HAP-1 (cell line): ENCODE measurements at places on chromosomes 4 and X.

- no peak for DNase-seq
Measured at GRCh38 chr4:45467157-45467556, 656.7 kb downstream of the GABRG1 start.

GRCh38 chrX:145832796-145833195 lies 15.2 kb downstream of the SLITRK2 start:
- DNase-seq, result no peak

DNA sequence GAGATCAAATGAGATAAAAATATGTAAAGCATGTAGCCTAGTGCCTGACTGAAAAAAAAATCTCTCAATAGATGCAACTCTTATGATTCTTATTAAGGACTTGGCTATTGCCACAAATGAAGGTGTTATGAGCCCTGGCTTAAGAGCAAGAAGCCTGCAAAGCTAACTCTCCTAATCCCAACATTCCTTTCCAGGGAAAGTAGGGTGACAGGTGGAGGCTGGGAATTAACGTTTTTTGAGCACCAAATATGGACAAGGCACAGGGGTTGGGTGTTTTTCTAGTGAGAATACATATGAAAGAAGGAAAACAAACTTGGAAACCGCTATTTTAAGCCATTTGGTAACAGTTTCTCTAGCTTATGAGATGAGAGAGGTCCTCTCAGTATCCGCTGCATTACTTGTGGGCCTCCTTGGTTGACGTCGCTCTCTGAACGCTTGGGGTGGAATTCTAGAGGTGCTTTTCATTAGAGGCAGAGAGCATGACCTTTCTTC lies 2.4 kb downstream of the RHOH start:
- peak; percentile 36 for DNase-seq

GRCh38 chrX:81263059-81263458 lies 61.2 kb downstream of the SH3BGRL start:
- peak; percentile 26 for DNase-seq

- DNase-seq, result no peak
Measured at GRCh38 chr4:52994567-52994966, 132.4 kb downstream of the RASL11B start.

DNA sequence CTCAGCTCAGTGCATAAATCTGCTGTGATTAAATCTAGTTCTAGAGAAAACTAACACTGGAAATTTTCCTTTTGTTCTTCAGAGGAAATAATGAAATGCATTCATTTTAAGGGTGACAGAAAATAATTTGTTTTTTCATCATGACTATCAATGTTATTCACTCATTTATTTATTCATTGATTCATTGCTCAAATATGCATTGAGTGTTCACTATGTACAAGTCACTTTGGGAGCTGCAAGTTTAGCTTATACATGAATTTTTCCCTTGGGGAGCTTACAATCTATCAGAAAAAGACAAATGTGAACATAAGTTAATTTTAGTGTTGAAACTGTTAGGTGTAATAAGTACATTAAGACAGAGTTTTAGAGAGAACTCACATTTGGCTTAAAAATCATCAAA lies 897.8 kb downstream of the CENPC start:
- DNase-seq, result no peak

GRCh38 chrX:145552643-145553042 lies 265.0 kb upstream of the SLITRK2 start:
- no peak for DNase-seq

DNA sequence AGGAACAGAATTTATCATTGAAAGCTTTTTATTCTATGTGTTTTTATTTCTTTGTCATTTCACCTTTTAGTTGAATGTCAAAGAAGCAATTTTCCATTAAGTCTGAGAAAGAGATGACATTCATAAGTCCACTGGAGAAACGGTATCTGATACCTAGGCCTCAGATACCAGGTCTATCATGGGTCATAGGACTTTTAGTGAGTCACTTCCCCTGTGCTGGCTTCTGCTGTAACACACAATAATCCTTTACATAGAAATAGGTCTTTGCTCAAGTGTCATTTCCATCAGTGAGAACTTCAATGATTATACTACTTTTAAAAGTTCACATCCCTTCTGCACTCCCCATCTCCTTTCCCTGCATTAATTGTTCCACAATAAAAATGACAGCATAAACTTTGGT lies 125.5 kb upstream of the ARMCX2 start:
- no peak for DNase-seq

- DNase-seq, result no peak
Measured at GRCh38 chr4:85697854-85698253, 222.9 kb downstream of the ARHGAP24 start.

- no peak for DNase-seq
Measured at GRCh38 chr4:16118090-16118489, 34.3 kb upstream of the PROM1 start.

- no peak for DNase-seq
Measured at GRCh38 chr4:78166622-78167021, 109.5 kb downstream of the FRAS1 start.

GRCh38 chr4:43089730-43090129 lies 197.2 kb downstream of the GRXCR1 start:
- no peak for DNase-seq

GRCh38 chr4:35102066-35102465 lies 1142.2 kb downstream of the ARAP2 start:
- no peak for DNase-seq

- DNase-seq, result no peak
Measured at GRCh38 chrX:50497114-50497513, 26.5 kb upstream of the DGKK start.

DNA sequence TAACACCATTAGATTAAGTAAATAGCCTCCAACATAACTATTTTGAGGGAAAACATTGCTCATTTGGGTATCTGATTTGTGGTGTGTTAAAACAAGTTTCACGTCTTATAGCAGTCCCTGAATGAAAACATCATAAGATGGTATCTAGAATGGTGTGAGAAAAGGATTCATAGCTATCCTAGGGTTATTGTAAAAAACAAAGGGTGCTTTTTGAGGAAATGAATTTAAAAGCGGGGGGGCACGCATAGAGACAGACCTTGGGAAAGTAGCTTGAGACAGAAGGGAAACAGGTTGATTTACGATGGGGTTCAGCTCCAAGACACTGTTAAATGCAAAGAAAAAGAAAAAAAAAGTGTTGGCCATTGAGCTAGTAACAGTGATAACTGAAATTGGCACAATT lies 768 bp upstream of the CXCL10 start:
- DNase-seq, result no peak

- no peak for DNase-seq
Measured at GRCh38 chr4:8503801-8504200, 63.2 kb downstream of the TRMT44 start.

DNA sequence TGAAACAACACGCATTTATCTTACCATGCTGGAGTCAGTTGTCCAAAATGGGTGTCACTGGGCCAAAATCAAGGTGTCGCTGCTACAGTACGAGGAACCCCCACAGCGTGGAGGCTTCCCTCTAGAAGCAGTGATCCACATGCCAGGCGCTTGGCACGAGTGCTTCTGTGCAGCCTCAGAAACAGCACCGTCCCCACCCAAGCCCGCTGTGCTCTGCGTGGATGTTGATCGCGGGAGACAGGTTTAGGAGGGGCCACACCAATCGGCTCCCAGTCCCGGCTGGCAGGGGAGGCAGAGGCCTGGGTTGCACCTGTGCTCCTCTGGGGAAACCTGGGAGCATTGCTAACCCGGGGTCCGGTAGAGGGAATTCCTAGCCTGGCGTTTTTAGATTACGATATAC lies 165.5 kb upstream of the PSAPL1 start:
- DNase-seq, result no peak

DNA sequence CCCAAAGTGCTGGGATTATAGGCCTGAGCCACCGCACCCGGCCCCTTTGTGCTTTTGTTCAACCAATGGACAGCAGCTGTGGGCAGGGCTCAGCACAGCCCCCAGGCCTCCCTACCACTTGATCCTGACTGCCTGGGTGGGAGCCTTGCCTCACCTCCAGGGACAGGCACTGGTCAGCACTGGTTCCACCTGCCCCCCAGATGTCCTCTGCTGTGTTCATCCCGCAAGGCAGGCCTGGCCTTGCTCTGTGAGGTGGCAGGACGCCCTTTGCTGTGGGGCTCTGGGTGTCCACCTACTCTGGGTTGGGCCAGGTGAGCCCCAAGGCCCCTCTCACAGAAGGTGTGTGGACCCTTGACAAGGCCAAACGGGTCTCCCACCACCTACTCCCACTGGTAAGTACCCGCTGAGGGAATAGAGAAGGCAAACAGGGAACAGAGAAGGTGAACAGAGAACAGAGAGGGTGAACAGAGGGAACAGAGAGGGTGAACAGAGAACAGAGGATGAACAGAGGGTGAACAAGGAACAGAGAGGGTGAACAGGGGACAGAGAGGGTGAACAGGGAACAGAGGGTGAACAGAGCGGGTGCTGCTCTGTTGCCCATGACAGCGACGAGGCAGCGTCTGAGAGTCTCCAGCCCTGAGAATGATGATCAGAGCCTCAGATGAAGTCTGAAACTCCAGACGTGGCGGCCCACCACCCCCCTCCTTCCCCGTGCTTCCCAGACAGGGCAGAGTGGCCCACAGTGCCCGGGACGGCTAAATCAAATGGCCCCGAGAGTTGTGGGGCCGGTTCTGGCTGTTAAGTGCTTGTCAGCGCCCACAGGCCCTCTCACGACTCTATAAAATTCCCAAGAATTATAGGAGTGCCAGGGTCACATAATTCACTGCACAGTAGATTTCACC lies 55.0 kb upstream of the NKX1-1 start:
- DNase-seq, result no peak

DNA sequence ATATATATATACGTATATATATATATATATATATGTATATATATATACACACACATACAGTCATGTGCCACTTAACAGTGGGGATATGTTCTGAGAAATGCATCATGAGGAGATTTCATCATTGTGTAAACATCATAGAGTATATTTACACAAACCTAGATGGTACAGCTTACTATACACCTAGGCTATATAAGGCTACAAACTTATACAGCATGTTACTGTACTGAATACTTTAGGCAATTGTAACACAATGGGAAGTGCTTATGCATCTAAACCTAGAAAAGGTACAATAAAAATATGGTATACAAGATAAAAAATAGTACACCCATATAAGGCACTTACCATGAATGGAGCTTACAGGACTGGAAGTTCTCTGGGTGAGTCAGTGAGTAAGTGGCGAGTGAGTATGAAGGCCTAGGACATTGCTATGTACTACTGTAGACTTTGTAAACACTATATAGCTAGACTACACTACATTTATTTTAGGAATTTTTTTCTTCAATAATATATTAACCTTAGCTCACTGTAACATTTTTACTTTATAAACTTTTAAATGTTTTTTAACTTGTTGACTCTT lies 13.2 kb upstream of the CCSER1 start:
- DNase-seq, result no peak
